Endothelial cell of umbilical vein (primary cell): ENCODE measurements at places on chromosomes 1 and 21. TPM values are rescaled to one million over a fixed set of nuclear protein-coding genes. Genes with fewer than 3 reads are reported as not detected.

- no peak for DNase-seq
Observed at GRCh38 chr21:44079446-44079845, 27.8 kb upstream of the PWP2 start.

The PFKL gene
- polyA plus RNA-seq: 137 and 157 TPM in 2 replicates

GRCh38 chr1:101278845-101279244, 42.0 kb downstream of the S1PR1 start:
- no peak for DNase-seq

DNA sequence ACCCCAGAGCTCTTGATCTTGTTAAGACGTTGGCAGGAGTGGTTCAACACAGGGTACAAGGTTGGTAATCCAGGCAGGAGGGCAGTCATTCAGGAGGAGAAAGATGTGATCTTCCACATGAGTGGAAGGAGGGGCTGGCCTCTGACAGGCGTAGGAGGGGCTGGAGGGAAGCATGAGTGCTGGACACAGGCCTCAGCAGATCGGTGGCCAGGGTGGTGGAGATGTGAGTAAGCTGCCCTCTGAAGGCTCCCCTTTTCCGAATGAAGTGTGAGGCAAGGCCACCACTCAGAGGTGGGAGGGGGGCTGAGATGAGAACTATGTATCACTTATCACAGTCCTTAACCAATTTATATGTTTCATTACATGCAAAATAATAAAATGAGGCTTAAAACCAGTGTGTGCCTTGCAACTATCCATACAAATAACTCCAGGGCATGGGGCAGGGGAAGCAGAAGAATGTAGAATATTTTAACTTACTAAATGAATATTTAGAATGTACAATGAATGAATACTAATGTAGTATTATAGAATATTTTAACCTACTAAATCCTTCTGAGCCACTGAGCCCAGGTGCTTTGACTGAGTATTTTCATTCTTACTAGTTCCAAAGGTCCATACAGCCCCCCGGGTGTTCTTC, 103.5 kb upstream of the TLR5 start:
- DNase-seq: no peak

DNA sequence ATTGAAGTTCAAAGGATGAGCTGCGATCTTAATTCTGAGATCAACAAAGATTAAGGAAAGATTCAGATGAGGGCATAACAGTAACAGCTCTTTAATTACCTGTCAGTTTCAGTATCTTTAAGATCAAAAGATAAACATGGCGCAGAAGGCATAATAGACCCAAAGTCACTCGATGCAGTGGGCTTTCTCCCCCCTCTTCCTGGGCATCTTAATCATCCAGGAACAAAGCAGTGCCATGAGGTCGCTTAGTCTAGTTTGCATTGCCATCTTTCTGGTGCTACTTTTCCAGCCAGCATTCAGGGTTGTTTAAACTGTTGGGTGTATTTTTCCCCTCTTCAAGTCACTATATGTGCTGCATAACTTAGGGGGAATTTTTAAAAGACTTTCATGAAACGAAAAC, 72.3 kb downstream of the HUNK start:
- no peak for DNase-seq

DNA sequence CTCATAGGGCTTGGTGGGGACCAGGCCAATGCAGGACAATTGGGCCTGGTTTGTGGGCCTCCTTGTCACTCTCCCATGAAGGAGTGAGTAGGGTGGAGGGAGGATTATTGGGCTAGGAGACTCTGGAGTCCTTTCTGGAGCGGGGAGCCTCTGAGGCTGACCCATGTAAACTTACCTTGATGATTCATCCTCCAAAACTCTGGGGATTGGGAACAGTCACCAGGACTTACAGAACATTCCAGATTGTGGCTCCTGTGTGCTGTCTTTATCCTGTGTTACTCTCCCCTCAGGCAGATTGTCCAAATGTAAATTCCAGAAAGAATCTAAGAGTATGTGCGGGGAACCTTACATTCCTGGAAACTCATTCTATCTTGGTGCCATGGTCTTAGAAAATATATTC, 197.6 kb downstream of the CAMTA1 start:
- no peak for DNase-seq

- DNase-seq: peak; percentile 42
Observed at GRCh38 chr1:117695796-117696490, 90.1 kb downstream of the TENT5C start.

The OR6Y1 gene
- polyA plus RNA-seq: not detected in 2 replicates

The MAP10 gene
- polyA plus RNA-seq: 0.86 and 0.88 TPM in 2 replicates

The LIPI gene
- polyA plus RNA-seq: not detected in 2 replicates

DNA sequence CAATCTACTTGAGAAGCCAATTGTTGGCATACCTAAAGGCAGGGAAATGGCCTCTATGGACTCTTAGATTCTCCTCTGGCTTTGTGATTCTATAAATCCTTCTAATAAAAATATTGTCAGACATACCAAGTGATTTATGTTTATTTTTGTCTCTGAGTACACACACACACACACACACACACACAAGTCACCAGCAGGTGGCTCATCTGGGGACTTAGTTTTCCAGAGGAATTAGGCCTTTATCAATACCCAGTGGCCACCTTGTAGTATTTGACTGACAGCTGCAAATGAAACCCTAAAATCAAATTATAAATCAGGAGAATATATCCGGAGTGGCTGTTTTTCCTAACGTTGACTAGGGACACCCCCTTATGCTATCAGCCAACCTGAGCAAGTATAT, 258.5 kb downstream of the BRINP2 start:
- no peak for DNase-seq

DNA sequence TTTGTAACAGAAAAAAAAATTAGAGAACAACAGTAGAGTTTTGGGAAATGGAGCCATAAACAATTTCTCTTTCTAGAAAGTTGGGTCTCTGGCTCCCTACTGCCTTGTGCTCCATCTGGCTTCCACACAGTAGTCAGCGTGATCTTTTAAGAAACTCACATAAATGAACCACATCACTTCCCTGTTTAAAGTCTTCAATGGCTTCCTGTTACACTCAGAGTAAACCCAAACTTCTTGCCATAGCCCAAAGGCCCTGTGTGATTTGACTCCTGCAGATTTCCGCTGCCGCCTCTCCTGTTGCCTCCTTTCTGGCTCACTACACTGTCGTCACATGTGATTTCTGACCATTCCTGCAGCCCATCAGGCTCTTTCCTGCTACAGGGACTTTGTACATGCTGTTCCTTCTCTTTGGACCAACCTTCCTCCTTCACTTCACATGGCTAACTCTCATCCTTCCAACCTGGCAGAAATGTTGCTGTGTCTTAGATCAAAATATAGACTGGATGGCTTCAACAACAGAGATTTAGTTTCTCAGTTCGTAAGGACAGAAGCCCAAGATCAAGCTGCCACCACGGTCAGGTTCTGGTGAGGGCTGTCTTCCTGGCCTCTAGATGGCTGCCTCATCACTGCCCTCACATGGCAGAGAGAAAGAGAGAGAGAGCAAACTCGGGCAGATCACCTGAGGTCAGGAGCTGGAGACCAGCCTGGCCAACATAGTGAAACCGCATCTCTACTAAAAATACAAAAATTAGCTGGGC, 34.0 kb downstream of the OPRD1 start:
- DNase-seq: no peak

- DNase-seq: no peak
Observed at GRCh38 chr1:228207381-228207810, 448 bp upstream of the OBSCN start.

DNA sequence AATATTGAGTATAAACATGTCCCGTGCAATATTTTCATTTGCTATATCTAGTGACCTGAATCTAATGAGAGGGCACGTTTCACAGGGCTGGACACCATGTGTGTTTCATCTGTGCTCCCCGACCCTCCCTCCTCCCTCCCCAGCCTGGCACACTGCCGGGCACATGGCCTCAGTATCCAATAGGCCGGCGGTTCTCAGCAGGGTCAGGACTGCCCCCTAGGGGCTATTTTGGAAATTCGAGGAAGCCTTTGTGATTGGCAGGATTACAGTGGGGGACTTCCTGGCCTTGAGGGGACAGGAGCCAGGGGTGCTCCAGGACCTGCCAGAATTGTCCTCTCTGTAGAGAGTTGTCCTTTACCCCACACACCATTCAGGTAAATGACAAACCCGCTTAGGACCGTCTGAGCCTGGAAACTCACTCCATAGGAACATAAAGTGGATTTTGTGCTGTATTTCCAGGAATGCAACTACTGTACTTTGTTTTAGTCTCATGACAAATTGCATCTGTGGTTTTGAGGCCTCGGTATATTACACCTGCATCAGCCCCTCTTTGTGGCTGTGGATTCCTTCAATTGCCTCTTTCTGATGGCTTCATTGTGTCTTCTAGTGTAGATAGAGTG, 109.5 kb upstream of the SIM2 start:
- peak; percentile 36 for DNase-seq

GRCh38 chr1:44584167-44584566, 90.1 kb downstream of the TMEM53 start:
- DNase-seq: no peak
